Breast epithelium (tissue), 4 donors: ENCODE measurements at places on chromosomes 12 and 14.

DNA sequence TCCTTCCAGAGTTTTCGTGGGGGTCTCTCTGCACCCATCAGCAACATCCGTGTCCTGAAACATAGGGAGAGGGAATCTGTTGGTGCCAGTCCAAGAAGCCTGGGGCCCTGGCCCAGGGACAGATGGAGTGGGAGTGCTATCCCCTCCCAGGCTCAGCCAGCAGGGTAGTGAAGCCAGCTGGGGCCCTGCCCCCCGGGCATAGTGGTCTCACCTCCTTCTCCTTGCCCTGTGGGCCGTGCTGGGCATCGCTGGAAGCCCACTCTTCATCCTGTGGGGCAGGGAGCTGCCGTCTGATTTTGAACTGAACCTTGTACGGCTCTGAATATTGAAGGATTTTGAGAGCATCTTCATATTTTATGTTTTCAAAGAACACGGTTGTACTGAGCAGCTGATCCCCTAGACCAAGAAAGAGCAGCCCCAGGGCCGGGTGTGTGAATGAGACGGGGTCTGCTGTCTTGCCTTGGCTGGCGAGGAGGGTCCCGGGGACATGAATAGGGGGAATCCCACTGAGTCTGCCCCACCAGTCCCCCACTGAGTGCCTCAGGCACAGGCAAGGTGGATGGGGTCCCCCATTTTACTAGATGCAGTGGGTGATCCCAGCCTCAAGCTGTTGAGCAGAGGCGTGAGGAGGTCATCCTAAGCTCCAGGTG is 23.3 kb downstream of the AHNAK2 start:
- DNase-seq: no peak

DNA sequence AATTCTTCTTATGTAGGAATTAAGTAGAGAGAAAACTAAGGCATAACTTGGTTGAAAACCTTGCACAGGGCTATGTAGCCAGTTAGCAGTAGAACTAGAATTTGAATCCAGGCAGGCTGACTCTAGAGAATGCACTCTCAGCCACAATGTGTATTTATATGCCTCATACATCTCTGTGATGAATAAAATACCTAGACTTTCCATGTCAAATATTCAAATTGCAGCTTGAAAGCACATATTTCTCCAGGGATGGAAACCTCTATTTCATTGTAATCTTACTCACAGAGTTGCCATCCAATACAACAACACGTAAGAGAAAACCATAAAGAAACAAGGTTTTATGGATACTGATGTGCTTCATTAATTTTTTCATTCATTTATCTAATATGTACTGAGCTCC is 256.0 kb upstream of the FLRT2 start:
- DNase-seq: no peak

GRCh38 chr12:89768586-89769482 is 60.2 kb upstream of the ATP2B1 start:
- no peak for DNase-seq

DNA sequence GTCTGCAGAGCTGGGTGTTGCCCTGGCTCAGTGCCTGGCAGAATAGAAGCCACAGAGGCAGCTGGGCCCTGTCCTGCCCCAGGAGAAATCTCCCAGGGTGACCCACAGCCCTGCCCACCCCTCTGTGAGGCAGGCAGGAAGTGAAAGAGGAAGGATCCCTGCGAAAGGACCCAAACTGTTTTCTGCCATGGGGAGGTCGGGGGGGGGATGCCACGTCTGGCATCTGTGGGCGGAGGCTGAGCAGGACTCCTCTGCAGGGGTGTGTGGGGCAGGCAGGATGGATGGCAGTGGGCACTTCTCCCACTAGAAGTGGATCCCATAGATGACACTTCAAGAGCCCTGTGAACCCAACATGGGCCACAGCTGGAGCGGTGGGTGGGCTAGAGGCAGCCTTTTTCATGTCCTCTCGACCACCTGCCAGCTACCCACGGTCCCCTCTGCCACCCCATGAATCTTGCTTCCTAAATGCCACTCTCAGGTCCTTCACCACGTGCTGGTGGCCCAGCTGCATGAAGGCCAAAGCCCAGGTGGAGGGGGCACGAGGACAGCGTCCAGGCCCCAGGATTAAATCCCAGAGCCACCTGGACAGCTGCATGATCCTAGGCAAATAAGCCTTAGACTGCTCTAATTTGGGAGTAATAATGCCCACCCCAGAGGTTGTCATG is 3.6 kb downstream of the PAPLN start:
- DNase-seq: no peak

GRCh38 chr12:38123566-38124246 is 192.9 kb upstream of the ALG10B start:
- DNase-seq: no peak
